Stimulated activated CD4-positive, alpha-beta T cell treated with anti-CD3 and anti-CD28 coated beads, Interleukin-15, amount 100 ng/mL, for 24 hours (primary cell): ENCODE measurements at places on chromosomes 1 and 21.

DNA sequence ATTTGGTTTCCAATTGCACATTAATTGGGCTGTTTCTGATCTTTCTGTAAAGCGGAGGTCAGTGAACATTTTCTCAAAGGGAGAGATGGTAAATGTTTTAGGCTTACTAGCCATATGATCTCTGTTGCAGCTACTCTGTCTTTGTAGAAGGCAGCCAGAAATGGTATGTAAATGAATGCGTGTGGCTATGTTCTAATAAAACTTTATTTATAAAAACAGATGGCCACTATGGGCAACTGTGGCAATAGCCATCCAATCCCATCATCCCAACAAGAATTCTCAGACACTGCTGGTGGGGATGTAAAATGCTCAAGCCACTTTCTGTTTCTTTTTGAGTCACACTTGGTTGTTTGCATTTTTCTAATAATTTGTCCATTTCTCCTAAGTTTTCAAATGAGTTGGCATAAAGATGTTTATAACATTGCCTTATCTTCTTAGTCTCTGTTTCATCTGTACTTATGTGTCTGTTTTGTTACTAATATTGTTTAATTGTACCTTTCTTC lies 448.8 kb upstream of the VAMP3 start:
- DNase-seq = no peak

DNA sequence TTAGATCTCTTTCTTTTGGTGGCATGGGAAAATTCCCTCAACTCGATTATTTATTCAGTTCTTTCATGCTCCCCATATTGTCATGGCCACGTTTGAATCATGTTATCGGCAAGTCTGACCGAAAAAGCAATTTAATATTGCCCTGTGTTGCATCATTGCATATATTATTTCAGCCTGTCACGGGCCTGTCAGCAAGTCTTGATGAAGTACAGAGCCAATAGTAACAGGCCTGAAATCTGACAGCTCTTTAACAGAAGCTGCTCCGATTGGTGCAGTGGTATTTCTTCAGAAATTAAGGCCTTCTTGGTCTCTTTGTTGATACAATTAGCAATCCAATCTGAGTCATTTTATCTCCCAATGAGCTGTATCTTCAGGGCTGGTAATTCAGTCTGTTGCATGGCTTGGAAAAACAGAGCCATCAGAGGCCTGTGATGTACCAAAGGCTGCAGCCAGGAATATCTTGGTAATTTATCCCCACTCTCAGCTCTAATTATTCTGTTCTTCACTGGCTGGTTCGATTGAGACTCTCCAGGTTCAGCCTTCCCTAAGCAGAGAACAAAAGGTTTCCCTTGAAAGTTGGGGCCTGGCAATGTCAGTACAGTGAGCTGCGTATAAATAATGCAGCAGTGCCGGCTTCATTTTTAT lies 149.5 kb downstream of the FGGY start:
- DNase-seq = no peak

DNA sequence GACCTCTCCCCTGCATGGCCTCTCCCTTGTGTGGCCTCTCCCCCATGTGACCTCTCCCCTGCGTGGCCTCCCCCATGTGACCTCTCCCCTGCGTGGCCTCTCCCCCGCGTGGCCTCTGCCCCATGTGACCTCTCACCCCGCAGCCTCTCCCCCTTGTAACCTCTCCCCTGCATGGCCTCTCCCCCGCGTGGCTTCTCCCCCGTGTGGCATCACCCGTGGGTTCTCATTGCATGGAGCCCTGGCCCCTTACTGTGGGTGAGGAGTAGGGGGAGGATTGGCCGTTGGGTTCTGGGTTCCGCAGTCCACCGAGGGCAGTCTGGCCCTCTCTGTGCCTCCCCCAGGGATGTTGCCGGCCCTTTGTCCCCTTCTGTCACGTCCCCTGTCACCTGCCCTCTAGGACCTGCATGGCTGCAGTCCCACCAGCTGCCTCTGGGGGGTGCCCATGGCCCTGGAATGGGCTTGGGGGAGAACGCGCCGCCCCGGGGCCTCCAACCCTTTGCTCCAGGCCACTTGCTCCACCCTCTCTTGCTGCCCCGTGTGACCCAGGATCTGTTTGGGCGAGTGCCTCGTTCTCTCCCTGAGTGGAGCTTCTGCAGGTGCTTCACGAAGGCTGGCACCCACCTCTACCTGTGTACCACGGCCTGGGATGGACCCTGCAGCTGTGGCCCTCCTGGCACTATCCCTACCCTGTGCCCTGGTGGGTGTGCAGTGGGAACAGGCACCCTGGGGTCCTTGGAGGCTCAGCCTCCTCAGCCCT lies 21.3 kb downstream of the RRP1 start:
- peak; percentile 95 for DNase-seq

DNA sequence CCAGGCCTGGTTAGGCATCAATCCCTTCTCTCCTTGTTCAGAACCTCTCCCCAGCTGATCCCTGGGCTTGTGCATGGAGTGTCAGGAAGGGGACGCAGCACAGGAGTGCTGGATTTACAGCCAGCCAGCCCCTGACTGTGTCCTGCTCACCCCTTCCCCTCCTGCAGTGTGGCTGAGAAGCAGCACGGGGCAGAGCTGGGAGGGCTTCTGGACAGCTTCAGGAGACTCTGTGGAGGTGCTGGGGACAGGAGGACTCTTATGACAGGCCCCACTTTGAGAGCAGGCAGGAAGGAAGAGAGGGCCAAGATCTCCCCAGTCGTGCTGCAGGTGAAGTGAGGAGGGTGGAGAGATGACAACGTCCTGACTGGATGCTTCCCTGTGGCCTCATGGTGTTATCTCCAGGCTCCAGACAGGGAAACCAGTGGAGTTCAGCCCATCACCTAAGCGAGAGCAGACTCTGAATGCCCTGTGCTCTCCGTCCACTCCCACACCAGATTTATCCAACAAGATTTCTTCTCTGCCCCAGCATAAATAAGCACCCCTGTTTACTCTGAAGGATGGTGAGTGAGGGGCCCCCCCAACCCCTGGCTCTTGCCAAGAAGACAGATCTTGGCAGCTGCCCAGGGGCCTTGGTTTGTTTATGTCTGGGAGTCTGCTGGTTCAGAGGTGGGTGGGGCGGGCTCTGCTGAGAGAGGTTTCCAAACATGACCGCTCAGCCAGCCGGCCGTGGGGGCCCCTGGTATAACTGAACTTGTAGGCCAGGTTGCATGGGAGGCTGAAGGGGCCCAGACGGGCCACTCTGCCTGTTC lies 21.3 kb downstream of the TMCC2 start:
- DNase-seq = no peak

GRCh38 chr21:39597595-39597994 lies 15.1 kb upstream of the B3GALT5 start:
- no peak for DNase-seq

DNA sequence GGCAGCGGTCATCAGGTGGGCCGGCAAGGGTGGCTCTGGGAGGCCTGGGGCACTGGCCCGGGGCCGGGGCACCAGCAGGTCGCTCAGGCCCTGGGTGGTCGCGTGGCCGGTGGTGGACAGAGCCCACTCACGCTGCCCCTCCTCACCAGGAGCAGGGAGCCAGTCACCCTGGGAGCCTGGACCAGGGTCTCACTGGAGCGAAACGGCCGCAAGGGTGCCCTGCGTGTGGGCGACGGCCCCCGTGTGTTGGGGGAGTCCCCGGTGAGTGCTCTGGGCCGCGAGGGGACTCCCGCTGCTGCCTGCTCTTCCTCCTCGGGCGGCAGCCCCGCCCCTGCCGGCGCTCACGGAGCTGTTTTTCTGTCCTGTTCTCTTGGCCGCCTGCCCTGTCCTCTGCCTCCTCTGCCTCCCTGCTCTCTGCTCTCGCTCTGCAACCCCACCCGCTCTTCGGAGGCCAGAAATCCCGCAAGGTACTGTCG lies 23.5 kb downstream of the RNF223 start:
- DNase-seq = no peak

- DNase-seq = no peak
Observed at GRCh38 chr21:42102991-42103390, 31.9 kb downstream of the UMODL1 start.

DNA sequence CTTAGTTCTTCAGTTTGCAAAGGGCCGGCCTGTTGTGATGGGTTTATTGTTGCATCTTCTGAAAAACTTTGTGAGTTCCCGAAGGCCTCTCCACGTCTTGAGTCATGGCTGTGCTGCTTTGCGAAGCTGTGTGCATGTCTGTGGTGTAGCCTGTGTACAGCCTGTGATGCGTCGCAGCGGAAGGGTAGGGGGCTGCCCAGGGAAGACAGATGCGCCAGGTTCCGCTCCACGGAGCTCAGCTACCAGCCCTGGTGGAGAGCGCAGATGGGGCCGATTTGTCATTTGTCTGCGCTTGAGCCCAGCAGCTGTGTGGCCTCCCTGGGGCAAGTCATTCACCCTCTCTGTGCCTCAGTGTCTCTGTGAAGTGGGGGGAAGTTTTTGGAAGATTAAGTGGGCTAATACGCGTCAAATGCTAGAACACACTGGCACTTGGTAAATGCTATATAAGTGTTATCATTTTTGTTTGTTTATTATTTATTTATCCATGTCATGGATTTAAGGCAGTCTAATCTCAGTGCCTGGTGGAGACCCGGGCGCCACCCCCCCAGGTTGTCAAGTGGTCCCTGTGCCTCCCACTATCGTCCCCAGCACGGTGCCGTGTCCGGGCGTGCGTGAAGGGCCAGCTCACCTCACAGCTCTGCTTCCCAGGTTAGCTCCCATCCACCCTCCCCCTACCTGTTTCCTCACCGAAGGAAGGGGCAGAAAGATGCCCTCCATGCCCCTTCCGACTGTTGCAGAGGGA lies 8.4 kb downstream of the PDE9A start:
- DNase-seq = no peak

- peak; percentile 47 for DNase-seq
Observed at GRCh38 chr1:1406101-1406820, 832 bp downstream of the MRPL20 start.

GRCh38 chr1:36464605-36465393 lies 615 bp upstream of the MRPS15 start:
- no peak for DNase-seq

- peak; percentile 74 for DNase-seq
Observed at GRCh38 chr1:110106013-110106941, 6.0 kb upstream of the UBL4B start.

GRCh38 chr1:116024626-116025025 lies 48.3 kb downstream of the SLC22A15 start:
- DNase-seq = no peak

- DNase-seq = no peak
Observed at GRCh38 chr1:110235181-110235833, 25.2 kb downstream of the KCNC4 start.

DNA sequence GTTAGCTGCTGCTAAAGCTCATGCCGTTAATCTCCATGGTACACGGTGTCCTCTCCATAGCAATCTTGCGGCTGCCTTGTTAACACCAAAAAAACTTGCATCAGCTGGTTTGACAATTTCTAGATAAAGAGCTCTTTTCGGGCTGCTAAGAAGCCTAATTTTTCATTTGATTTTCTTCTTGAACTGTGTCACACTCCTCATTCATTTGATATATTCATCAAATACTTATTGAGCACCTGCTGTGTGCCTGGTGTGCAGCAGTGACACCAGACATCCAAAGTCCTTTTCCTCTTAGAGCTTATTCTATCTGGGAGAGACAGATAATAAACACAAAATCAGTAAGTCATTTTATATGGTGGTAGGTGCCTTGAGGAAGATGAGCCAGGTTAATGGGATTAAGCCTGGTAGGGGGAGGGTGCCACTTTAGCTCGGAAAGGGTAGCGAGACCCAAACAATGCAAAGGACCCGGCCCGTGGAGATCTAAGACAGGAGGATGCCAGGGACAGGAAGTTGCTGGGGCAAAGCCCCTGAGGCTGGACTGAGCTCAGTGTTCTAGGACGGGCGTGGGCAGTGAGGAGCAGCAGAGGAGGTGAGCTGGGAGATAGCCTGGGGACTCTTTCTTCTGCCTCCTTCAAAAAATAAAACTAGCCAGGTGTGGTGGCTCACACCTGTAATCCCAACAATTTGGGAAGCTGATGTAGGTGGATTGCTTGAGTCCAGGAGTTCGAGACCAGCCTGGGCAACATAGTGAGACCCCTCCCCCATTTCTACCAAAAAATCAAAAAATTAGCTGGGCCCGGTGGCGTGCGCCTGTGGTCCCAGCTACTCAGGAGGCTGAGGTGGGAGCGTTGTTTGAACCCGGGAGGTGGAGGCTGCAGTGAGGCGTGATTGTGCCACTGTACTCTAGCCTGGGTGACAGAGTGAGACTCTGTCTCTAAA lies 50.7 kb upstream of the LGALS8 start:
- DNase-seq = no peak
